Stimulated activated CD4-positive, alpha-beta T cell treated with anti-CD3 and anti-CD28 coated beads, Interleukin-1b, Interleukin-23, amount 100 ng/mL, for 24 hours (primary cell): ENCODE measurements at places on chromosomes 13 and 19.

GRCh38 chr19:5292822-5293611 is 47.6 kb downstream of the PTPRS start:
- DNase-seq = peak; percentile 25

- DNase-seq = no peak
Observed at GRCh38 chr13:91249861-91250260, 97.6 kb upstream of the MIR17HG start.

GRCh38 chr13:91100944-91101343 is 246.5 kb upstream of the MIR17HG start:
- DNase-seq = no peak

- DNase-seq = no peak
Observed at GRCh38 chr19:41311072-41311471, 1.1 kb downstream of the CCDC97 start.

DNA sequence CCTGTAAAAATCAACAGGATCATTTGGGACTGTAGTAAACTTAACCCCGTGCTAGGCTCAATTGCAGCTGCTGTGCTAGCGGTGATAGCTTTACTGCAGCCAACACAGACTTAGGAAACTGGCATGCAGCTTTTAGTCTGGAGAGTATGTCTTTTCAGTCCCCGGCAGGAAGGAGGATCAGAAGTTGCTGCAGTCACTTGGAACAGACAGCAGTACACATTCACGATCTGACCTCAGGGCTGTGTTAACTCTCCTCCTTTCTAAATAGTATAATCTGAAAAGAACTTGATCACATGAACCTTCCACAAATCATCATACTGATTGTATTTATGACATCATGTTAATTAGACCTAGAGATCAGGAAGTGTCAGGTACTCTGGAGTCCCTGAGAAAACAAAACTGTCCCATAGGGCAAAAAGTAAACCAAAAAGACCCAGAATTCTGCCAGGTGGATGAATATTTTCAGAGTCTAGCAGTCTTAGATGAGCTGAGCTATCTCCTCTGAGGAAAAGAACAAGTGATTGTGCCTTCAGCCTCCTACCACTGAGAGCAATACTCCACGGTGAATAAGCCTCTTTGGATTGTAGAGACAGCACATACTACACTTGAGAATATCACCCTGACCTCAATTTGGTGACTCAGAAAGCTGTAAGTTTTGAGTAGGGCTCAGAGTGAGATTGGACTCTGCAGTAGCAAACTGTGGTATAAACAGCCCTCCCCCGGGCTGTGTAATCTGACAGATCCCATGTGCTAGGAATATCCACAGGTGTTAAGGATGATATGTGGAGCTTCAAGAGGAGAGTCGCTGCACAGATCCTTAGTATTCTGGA is 181.0 kb upstream of the GPR12 start:
- DNase-seq = no peak

GRCh38 chr13:40211586-40211968 is 454.9 kb downstream of the FOXO1 start:
- DNase-seq = no peak
